PC-9 (cell line): ENCODE measurements at places on chromosomes 6 and 20.

- DNase-seq, result no peak
These were observed 556.5 kb downstream of the BMP2 start for GRCh38 chr20:7323957-7324356.

GRCh38 chr20:19341348-19342053, 129.1 kb downstream of the SLC24A3 start:
- DNase-seq, result peak; percentile 5

- no peak for DNase-seq
These were observed 64.2 kb upstream of the NEDD9 start for GRCh38 chr6:11296449-11297375.

DNA sequence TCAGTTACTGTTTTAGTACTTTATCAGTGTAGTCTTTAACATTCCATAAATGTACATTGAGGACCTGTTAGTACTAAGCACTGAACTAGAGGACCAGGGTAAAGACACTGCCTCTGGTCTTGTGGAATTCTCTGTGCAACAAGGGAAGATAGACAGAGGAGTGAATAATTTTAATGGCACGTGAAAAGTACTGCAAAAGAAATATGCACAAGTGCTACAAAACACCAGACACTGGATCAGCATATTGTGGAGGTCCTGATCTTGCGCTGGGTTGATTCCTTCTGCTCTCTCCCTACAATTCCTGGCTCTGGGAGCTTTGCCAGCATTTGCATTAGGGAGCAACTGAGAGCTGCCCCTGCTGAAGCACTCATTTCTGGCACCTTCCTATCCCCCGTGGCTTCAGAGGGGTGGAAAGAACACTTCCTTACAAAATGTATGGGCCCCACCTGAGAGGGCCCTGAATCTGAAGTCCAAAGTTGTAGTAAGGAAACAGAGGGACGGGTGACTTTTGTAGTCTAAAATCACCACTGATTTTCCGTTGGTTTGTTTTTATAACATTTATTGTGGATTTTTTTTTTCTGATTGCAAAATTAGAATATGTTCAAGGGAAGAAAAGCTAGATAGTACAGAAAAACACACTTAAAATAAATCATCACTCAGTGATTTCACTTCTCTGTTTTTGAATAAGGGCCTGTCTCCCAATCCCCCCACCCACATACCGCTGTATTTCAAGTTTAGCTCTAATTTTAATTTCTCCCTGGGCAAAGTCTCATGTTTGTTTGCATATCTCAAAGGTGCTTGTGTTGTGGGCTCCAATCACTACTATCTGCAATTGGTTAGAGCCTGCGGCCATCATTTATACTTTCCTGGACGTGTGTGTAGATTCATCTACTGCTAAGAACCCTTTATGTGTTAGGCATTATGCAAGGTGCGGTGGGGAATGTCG, 4.9 kb downstream of the PKIG start:
- DNase-seq, result no peak

DNA sequence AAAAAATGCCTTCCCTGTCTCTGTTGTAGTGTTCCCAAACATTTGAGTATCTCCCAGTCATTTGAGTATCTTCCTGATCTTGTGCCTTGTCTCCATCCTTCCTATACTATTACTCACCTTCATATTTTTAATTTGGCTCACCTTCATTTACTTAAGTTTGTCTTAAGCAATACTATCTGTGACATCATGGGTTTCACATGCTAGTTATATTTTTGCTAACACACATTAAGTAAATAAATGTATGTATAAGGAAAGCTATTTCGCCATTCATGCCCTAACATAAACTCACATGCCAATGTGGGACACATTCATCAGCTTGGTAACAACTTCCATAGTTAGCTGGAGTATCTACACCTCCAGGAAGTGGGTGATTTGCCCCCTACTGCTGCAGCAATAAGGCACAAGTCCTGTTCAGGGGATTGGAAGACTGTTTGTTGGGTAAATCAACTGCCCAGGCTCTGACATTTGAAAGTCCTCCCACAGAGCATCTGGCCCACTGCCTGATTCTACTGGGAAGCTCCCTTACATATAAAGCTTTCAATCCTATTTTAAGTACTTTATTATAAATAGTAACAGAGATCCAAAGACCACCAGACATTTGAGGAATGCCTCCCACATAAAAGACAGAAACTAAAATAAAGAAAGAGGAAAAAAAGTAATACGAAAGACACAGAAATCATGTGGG, 132.3 kb downstream of the ISM1 start:
- no peak for DNase-seq

DNA sequence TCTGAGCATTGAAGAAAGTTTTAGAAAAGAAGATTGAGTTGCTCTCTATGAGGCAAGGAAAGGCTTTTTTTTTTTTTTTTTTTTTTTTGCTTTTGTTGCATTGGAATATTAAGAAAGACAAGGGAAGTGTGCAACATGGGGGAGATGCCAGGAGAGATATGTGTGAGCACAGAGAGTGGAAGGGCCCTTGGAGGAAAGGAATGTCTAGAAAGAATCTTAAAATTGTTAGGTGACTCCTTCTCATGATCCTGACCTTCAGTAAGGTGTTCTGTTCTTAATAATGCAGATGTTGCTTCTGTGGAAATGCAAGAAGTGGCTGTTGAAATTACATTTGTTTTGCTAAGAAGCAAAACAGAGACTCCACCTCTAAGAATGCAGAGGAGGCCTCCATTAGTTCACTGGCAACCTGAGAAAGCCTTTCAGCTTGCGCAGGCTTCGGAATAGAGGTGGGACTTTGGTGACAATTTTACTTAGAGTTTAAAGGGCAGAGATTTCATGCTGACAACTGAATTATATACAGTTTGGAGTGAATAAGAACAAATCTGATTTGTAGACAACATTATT, 118.0 kb upstream of the ASCC3 start:
- peak; percentile 8 for DNase-seq

- DNase-seq, result no peak
These were observed 85.1 kb downstream of the LYRM4 start for GRCh38 chr6:5175635-5176034.

GRCh38 chr6:148347441-148348054, 4.9 kb downstream of the SASH1 start:
- DNase-seq, result no peak

- DNase-seq, result no peak
These were observed 55.1 kb downstream of the ARID1B start for GRCh38 chr6:156832231-156832647.

DNA sequence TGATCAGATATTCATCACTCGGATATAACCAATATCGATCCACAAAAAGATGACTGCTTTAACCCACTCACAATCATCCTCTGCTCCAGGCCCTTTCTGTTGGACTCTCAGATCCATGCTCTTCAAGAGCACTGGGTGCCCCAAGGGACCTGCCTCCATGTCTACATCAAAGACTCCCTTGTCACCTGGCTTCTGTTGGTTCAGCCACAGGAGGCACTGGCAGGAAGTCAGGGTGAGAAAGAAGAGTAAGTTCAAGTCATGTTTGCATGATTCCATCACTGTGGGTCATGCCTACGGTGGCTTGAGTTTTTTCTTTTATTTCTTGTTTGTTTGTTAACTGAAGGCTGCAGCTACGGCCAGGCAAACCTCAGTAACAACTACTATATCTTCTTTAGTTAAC, 243.3 kb downstream of the ADGRG6 start:
- no peak for DNase-seq

GRCh38 chr6:152863618-152864326, 113.2 kb downstream of the VIP start:
- peak; percentile 29 for DNase-seq

DNA sequence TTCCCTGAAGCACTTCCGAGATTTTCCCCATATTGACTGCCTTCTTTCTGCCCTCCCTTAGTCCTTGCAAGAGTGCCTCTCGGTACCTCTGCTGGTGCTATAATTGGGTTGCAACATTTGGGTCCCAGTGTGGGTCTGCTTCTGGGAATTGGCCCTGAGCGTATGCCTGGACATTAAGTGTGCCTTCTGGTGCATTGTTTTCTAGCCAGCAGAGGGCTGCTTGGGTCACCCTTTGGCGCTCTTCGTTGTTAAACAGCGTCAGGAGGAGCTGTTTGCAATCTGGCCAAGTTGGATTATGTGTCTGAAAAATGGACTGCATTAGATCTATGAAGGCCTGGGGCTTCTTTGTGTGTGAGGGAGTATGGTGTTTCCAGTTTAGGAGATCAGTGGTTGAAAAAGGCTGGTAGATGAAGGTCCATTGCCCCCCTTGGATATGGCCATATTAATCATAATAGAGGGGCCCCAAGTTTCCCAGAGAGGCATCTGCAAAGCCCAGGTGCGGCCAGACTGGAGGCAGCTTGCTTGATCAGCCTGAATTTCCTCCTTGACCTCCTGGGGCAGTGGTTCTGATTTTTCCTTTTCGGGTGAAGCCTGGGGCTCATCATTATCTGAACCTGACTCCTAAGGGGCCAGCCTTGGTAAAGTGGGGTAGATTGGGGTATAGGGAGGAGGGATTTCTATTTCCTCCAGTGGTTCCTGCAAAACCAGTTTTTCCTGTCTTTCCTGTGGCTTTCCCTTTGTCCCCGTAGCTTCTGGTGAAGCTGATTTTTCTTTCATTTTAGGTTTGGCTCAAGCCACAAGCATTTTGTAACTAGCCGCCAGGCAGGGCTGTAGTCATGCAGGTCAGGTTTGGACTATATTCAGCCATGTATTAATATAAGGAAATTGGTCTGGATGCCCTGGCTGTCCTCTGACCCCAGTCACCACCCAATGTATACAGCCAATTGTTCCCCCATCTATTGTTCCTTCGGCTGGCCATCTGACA, 85.4 kb upstream of the GPR6 start:
- peak; percentile 98 for DNase-seq

DNA sequence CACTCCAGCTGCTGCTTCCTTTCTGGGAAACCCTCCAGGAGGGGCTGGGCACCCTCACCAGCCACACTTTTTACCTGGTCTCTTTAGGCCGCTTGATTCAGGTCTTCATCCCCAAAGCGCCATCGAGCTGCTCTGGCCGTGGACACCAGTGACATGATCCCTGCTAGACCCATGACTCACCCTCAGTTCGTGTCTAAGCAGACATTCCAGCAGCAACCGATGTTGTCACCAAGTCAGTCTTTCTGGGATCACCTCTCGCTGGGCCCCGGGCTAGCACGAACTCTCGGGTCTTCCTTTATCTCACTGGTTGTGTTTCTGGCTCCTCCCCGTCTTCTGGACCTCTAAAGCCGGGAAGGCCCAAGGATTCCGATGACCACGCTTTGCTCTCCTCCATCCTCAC, 43.0 kb upstream of the GPR31 start:
- no peak for DNase-seq

- DNase-seq, result no peak
These were observed 291.5 kb upstream of the SULF2 start for GRCh38 chr20:48076747-48077146.

DNA sequence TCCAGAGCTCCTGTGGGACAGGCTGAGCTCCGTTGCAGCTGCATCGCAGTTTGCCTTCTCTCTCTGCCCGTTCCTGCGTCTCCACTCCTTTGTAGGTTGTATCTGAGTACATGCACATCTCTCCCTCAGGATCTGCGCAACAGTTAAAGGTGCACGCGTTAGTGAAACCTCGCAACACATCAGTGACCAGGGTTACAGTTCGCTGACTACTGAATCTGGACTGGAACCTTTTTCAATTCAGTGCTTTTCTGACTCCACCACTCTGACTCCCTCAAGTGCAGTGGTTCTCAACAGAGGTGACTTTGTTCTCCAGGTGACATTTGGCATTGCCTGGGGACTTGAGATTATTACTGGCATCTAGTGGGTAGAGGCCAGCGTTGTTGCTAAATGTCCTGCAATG, 44.0 kb downstream of the UST start:
- no peak for DNase-seq

DNA sequence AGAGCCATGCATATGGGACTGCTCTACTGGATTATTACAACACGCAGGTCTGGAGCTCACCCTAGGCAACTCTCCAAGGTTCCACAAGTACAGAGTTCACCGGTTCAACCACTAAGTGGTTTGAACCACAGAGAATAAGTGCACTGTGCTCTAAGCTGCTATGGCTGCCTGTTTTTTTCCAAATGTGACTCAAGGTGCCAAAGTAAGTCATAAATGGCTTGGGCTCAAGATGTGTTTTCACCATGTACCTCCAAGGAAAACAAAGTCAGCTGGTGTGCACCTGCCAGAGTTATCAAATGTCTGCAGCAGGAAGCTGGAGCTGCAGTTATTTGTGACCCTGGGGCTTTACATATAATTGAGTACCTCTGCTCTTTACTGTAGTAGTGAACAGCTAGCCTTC, 76.7 kb downstream of the PREP start:
- peak; percentile 9 for DNase-seq

GRCh38 chr6:163190786-163191185, 223.7 kb upstream of the QKI start:
- DNase-seq, result no peak

GRCh38 chr6:50455029-50455428, 258.3 kb upstream of the TFAP2D start:
- no peak for DNase-seq

- no peak for DNase-seq
These were observed 11.2 kb downstream of the LYRM4 start for GRCh38 chr6:5249451-5250122.
